PC-3 (cell line): ENCODE measurements at places on chromosomes 5 and 9.

DNA sequence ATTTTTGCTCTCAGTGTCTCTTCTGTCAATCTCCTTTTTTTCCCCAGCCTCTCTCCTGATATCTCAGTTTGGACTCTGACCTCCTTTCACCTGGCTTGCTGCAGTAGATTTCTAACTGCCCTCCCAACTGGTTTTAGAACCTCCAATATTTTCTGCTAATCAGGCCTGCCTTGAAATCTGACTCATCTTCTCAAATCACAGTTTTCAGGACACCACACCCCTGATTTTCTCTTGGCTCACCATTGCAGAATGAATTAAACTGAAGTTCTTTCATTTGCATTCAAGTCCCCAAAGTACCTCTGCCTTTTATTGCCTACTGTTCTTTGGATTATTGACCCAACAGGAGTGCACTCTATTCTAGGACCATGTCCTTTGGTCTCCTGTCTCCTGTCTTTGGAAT, 310.4 kb upstream of the TRPC7 start:
- no peaks in the 10 kb centered on the region for H3K36me3 ChIP-seq
- H3K27me3 ChIP-seq, result no peaks in the 10 kb centered on the region
- H3K4me1 ChIP-seq, result no peaks in the 10 kb centered on the region
- H3K27ac ChIP-seq, result no peak overlapping the region
- DNase-seq, result no peak

DNA sequence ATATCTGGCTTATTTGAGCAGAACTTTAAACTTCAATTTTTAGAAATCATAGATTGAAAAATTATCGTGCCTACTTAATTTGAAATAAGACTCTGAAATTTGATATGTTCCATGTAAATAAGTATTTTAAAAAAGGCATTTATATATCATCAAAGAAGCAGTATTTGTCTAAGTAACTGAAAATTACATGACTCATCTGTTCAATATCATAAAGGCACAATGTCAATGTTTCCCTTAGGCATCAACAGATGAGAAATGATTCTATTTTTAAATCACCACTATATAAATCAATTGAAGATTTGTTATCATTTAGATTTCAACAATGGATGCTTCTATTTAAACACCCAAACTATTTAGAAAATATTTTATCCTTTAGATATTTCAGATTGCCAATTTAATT, 142.9 kb upstream of the POU5F2 start:
- H3K27ac ChIP-seq, result no peak overlapping the region
- peaks cover 19% of the 10 kb centered on the region for H3K4me1 ChIP-seq
- no peak overlapping the region for H3K4me3 ChIP-seq
- DNase-seq, result peak; percentile 55

- no peaks in the 10 kb centered on the region for H3K27me3 ChIP-seq
- no peaks in the 10 kb centered on the region for H3K36me3 ChIP-seq
- no peak overlapping the region for H3K4me3 ChIP-seq
- peak; percentile 89 for DNase-seq
These were observed 39.8 kb downstream of the CYSTM1 start for GRCh38 chr5:140214831-140215230.

GRCh38 chr9:98314381-98315066, 59.1 kb upstream of the TBC1D2 start:
- H3K27me3 ChIP-seq, result no peaks in the 10 kb centered on the region
- H3K27ac ChIP-seq, result no peak overlapping the region
- peak; percentile 12 for DNase-seq

DNA sequence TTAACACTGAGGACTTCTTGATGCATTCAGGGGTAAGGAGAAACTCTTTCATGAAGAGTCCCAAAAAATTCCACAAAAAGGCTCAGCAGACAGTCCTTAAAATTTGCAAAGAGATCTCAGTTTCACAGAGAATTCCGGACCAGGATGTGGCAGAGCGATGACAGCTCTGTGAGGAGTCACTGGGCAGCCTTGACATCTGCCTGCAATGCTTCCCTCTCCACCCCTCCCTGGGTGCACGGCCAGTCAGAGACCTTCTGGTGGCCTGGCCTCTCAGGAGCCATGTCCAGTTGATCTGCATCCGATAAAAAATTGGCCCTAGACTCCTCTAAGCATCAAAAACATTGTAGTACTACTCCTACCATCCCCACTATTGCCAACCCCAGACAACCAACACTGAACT, 76.8 kb downstream of the MACROH2A1 start:
- H3K4me3 ChIP-seq, result no peak overlapping the region
- H3K27ac ChIP-seq, result no peak overlapping the region
- no peak for DNase-seq

DNA sequence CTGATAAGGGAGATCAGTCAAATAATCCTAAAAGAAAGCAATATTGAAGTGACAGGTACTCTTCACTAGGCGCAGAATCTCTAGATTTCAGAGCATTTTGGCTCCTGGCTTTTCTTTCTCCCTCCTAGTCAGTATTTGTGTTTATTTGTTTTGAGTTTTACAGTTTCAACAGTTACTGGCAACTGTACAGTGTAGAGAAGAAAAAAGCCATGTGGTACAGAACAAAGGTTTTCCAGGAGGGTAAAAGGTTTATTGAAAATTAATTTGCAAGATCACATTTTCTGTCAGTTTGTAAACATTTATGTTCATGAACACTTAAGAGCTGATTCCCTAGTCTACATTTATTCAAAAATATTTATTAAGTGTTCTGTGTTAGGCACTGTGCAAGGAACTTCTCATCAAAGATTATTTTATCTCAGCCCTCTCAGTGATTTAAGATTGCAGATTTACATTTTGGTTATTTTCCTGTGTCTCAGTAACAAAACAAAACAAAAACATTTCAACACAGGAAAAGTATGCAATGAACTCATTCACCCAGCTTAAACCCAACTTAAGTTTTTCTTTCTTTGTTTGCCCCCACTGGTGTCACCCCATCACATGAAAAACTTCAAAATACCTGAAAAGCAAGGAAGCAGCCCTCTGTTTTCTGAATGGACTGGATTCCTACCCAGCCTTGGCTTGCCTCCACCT, 12.9 kb downstream of the MINAR2 start:
- H3K4me3 ChIP-seq, result no peak overlapping the region
- H3K36me3 ChIP-seq, result no peaks in the 10 kb centered on the region
- H3K27ac ChIP-seq, result no peak overlapping the region
- DNase-seq, result no peak
- H3K27me3 ChIP-seq, result no peaks in the 10 kb centered on the region

- H3K4me3 ChIP-seq, result no peak overlapping the region
- no peak for DNase-seq
- peaks cover 17% of the 10 kb centered on the region for H3K4me1 ChIP-seq
- no peak overlapping the region for H3K27ac ChIP-seq
- no peaks in the 10 kb centered on the region for H3K27me3 ChIP-seq
These were observed 4.3 kb downstream of the ZBTB34 start for GRCh38 chr9:126864771-126865170.
